NCI-H1092 treated with DMSO at 0.1 percent for 48 hours (cell line): ENCODE measurements at places on chromosomes 3 and 15.

- no peak for DNase-seq
These were observed 1.1 kb downstream of the CCDC39 start for GRCh38 chr3:180678231-180678630.

GRCh38 chr3:55647063-55647462 is 160.0 kb upstream of the WNT5A start:
- no peak for DNase-seq

- no peak for DNase-seq
These were observed 188.3 kb downstream of the CFAP20DC start for GRCh38 chr3:58861551-58861950.

DNA sequence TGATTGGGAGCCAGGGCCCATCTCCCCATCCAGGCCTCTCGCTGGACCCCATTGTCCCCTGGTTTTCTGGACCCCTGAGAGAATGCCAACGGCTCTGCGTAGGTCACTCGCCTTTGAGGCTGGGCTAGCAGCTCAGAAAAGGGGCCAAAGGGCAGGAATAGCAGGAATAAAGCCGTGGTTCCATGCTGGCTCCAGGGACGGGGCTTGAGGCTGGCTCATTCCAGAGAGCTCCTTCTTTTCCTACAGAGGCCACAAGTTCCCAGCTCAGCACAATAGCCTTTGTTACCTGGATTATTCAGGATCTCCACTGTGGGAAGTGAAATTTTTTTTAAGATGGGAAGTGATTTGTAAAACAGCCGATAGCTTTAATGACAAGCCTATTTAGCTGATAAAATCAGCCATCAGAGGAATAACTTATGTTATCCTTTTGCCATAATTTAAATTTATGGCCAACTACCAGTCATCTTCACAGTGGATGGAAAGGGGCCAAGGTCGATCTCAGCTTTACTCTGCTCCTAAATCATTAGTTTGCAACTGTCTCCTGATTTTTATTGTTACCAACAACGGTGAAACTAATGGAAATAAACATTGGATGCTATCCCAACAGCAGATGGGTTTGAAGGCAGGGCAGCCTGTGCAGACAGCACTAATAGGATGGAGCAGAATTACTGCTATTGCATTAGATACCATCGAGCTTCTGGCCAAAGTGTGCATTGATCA is 124.3 kb downstream of the TMEM266 start:
- no peak for DNase-seq

DNA sequence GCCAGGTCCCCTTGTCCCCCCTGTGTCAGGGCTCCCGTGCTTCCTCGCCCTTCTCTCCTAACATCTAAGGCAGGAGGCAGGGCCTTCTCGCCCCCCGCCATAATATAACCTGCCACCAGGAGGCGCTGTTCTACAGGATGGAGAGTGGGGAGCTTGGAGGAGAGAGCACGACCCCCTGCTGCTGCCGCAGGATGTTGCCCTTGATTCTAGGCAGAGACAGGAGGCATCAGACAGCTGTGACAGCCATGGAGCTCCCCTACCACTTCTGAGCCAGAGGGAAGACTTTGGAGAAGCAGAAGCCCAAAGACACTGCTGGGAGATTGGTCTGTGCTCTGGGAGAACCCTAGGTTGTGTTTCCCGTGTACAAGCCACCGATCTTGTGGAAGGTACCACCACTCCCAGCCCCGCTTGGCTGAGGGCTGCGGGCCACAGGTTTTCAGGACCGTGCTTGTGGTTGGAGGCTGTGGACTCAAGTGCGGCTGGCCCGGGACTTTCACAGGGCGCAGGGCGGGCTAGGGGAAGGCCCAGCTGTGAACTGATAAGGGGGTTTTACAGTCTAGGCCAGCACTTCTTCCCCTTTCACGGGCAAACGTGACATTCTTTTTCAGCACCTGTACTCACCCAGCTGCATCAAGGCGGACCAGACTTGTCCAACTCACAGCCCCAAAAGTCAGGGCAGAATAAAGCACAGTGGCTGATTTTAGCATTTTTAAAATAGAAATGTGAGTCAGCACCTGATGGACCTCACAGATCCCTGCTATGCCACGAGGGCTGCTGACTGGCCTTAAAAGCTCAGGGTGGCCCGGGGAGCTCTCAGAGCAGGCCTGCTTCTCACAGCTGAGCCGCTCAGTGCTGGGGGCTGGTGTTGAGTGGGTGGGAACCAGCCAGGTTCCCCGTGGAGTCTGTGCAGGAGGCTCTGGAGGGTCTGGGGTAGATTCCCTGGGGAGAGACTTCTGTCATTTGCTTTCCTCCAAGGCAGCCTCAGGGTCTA is 2.6 kb upstream of the TIGIT start:
- peak; percentile 42 for DNase-seq

GRCh38 chr3:24582431-24583403 is 88.1 kb upstream of the THRB start:
- no peak for DNase-seq

- no peak for DNase-seq
These were observed 36.3 kb downstream of the PRICKLE2 start for GRCh38 chr3:64188810-64189560.

- DNase-seq: no peak
These were observed 290.8 kb upstream of the LRRFIP2 start for GRCh38 chr3:37465174-37465573.

- no peak for DNase-seq
These were observed 255.9 kb downstream of the NFKBIZ start for GRCh38 chr3:102105193-102105592.

- DNase-seq: no peak
These were observed 1072.1 kb downstream of the PLOD2 start for GRCh38 chr3:145088917-145089316.

- DNase-seq: no peak
These were observed 79.8 kb downstream of the FOXP1 start for GRCh38 chr3:71503525-71504249.

GRCh38 chr15:98683831-98684230 is 35.5 kb downstream of the IGF1R start:
- DNase-seq: no peak

GRCh38 chr3:129940086-129940485 is 34.4 kb upstream of the TRH start:
- no peak for DNase-seq

DNA sequence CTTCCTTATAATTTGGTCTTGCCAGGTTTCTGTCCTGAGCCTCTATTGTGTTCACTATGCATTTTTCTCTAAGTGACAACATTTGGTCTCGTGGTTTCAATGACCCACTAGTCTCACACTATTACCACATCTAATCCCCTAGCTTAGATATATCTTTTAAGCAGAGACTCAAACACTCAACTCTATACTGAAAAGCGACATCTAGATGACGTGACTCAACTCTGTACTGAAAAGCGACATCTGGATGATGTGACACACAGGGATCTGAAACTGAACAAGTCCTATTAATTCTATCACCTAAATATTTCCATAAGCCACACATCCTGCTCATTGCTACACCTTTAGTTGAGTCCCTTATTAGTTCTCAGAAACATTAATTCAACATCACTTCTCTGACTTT is 141.7 kb upstream of the MBNL1 start:
- no peak for DNase-seq

GRCh38 chr3:160368804-160369203 is 30.2 kb downstream of the IFT80 start:
- DNase-seq: no peak

- DNase-seq: no peak
These were observed 98.9 kb upstream of the TJP1 start for GRCh38 chr15:29921130-29921601.

- DNase-seq: no peak
These were observed 31.3 kb downstream of the EFL1 start for GRCh38 chr15:82231233-82231632.

DNA sequence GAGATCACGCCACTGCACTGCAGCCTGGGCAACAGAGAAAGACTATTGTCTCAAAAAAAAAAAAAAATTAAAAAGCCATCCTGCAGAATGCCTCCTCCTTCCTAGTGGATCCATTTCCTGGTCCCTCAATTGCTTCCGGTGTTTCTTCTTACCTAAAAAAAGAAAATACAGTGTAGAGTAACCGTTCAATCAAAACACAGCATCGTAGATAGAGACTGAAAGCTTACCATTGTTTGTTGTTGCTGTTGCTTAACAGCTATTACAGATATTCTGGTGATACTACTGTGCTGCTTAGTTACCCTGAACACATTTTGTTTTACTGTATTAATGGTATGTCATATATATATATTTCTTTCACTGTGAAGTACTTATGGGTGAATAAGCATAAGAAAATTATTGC is 105.5 kb upstream of the LRRFIP2 start:
- no peak for DNase-seq

DNA sequence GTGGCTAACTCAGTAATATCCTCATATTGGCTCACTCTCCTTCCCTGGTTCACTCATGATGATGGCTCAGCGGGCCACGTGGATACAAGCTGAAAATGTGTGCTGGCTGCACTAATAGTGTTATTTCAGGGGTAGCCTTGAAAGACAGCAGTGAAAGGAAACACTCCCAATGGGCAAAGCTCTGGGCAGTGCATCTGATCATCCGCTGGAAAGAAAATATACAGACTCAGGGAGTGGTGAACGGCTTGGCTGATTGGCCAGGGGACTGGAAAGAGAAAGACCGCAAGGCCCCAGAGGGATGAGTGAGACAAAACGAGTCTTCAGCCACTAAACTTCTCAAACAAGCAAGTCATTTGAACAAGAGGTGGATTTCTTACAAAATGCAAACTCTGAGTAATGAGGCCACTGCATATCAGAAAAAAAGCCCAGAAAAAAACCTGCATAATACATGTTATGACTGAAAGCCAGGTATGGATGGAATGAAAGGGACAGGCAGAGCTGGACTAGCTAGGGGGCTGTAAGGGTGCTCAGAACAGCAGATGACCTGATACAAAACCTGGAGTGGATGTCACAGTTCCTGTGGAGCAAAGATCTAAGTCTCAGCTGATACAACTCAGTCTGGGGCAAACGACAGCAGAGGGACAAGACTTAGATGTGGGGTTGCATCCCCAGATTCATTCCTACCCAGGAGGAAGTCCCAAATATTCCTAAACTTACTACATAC is 33.3 kb downstream of the CMTM6 start:
- DNase-seq: no peak

DNA sequence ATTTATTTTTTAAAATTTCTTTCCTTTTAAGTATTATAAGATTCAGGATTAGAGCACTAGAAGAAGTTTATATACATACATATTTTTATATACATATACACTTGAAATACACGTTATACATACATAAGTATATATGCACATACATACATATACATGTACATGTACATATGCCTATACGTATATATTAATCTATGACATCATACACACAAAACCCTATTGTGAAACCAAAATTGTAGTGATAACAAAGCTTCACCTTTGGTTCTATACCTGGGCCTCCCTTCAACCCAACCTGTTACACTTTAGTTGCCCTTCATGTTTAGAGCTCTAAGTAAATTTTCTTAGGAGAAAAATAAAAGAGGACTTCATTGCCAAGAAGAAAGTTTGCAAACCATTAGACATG is 17.0 kb downstream of the AADACL2 start:
- DNase-seq: no peak

DNA sequence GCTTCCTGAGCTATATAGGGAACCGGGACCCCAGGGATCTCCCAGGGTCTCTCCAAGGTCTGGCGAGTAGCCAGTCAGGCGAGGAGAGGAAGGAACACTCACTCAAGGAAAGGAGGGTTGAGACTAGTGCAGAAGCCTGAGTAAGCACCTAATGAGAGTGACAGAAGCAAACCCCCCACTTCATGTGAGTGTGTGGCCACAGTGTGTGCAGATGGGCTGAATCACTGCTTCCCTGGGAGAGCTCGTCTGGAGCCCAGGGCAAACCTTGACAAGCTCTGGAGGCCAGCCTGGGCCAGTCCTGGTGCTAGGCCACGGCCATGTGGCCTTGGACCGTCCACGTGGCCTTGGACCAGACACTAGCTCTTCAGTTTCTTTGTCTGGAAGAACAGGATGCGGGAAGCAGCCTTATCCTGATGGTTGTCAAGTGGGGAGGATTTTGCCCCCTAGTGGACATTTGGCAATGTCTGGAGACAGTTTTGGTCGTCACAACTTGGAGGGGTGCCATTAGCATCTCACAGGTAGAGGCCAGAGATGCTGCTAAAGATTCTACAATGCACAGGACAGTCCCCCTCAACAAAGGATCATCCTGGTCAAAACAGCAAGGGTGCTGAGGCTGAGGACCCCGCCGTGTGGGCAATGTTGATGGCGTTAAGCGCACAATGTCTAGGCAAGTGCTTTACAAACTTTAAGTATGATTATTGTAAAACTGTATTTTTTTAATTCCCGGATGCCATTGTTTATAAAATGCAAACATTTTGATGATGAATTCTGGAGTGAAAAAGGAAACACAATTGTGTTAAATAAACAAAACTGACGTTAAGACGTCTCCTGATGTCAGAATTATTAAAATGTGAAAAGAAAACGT is 34.8 kb upstream of the CTSH start:
- DNase-seq: peak; percentile 55

DNA sequence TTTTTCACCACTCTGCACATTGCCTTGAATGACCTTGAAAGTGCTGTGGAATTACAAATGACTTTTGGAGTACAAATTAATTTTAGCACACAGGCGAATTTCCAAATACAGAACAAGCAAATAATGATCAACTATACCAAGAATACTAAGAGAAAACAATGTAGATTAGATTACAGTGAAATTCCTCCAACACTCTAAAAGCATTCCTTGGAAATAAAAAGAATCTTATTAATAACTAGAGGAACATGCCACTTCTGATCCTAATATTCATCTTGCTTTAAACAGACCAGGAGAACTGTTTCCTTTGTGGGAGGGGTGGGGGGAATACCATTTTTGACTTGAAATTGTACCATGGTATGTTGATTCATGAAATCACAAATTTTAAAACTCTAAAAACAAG is 167.5 kb downstream of the SUCLG2 start:
- DNase-seq: no peak

- DNase-seq: no peak
These were observed 172.3 kb upstream of the MCTP2 start for GRCh38 chr15:94059013-94059587.

DNA sequence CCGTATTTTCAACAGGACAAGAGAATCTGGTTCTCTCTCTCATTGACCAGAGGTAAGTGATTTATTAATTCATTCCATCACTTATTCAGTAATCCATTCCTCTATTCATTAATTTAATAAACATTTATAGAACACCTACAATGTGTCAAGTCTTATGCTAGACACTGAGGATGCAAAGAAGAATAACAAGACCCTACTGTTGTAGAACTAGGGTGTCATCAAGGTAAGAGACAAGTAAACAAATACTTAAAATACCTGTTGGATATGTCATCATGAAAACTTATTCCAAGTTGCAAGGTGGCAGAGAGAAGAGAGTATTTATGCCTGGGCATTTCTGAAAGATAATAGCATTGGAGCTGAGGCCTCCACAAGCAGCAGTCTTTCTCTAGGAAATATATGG is 257.8 kb downstream of the CDIN1 start:
- DNase-seq: no peak

DNA sequence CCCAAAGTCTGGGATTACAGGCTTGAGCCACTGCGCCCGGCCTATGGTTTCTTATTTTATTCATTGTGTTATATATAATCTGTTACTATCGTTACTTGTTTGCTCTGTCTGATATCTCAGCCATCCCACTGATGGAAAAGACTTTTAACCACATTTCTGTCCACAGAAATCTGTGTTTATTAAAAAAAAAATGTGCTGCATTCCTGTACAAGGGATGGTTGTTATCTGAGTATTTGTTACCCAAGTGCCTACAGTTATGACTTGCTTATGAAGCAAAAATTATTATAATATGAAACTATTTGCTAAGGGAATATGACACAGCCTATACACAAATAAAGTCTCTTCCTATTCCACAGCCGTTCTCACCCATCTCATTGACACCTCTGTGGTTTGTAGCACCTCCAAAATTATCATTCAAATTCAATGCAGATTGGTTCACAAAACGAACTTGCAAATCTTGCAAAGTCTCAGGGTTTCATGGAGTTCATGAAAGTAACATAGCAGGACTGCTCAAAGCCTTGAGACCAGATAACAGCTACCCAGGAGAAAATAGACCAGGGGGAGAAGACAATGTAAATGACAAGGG is 47.4 kb upstream of the UBE2E1 start:
- DNase-seq: no peak
